ENCODE measurements at places on chromosomes 2 and 18. TPM values are rescaled to one million over a fixed set of nuclear protein-coding genes. Genes with fewer than 3 reads are reported as not detected.

DNA sequence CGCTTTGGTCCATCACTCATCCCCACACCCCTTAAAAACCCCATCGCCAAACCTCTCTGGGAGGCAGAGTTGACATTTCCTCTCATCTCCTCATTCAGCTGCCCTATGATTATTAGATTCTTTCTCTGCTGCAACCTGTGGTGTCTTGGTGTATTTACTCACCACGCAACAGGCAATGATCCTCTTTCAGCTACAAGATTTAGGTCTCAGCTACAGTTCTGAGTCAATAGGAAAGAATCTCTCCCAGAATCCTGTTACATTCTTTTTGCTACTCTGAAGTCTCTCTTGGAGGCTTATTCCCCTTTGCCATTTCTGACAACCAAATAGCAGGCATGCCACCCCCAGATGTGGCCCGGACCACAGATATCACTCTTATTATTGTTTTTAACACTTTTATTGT lies 468.3 kb upstream of the GYPC start:
- DNase-seq, result no peak

GRCh38 chr2:69992310-69993047 lies 31.0 kb upstream of the ASPRV1 start:
- DNase-seq, result no peak

- DNase-seq, result no peak
Observed at GRCh38 chr2:186544255-186544675, 45.6 kb upstream of the ITGAV start.

DNA sequence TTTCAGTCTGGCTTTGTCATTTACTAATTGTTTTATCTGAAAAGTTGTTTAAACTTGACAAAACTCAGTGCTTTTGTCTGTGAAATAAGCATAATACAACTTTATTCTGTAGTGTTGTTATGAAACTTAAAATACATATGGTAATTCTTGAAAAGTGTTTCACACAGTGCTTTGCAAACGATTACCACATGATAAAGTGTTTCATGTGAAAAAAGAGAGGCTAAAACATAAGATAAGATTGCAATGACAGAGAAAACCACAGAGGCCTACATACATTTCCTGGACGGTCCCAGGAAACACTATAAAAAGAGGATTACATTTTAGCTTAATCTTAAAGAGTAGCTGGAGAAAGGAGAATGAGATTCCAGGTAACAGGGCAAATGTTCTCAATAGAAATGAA lies 1934.6 kb upstream of the LRRTM1 start:
- DNase-seq, result no peak

GRCh38 chr2:156600196-156600595 lies 164.0 kb downstream of the GPD2 start:
- no peak for DNase-seq

- no peak for DNase-seq
Observed at GRCh38 chr18:47317824-47318508, 66.5 kb upstream of the SKOR2 start.

- no peak for DNase-seq
Observed at GRCh38 chr2:62287282-62287681, 91.4 kb downstream of the B3GNT2 start.

DNA sequence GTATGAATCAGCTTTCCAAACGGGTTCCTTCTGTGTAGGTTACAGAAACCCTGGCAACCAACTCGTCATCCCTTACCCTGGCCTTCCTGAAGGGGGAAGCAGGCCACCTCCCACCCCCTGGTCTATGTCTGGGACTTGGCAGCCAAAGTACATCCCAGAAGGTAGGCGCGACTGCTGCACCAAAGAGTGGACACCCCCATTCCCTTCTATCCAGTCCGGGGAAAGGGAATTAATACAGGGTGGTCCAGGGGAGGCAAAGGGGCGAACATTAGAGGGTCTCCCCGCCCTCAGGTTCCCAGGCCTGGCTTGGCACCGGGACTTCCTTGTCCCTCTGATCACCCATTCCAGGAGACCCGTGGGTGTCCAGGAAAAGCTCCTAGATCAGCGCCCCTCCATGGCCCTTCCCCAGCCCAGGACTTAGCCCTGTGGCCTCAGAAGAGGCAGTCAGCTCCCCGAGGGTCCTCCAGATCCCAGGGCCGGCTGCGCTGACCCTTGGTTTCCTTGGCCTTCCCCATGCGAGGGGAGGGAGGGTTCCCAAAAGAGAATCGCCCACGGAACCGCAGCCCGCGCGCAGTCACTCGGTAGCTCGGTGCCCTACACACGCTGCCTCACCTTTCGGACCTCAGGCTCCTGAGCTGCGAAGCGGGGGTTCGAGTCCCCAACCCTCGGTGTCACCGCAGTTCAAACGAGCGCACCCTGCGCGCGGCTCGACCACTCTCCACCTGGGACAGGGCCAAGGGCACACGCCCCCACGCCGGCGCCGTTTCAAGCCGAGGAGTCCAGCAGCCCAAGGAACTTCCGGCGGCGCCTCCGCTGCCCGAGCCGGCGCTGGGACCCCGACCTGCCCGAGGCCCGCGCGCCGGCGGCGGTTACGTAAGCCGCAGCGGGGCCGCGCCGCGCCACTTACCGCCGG lies at the start of gene PER2:
PER2 (minus strand) TSS at position 874 of the 913 bp plus-strand sequence. CDS start 10,674 bp downstream, outside the sequence.
- DNase-seq, result peak; percentile 30

DNA sequence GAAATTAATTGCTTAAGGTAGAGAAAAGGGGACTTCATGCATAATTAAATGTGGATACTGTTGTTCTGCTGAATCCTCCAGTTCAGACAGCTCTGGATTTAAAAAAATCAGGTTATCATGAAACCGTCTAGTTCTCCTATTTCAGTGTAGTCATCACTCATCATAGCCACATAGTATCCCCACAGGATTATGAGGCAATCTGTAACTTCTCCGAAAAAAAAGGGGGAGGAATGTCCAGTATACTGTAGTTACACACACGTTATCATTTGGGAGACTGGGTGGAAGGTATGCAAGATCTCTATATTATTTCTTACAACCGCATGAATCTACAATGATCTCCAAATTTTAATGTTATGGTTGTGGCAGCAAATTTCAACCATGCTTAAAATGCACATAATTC lies 114.0 kb downstream of the HIBCH start:
- no peak for DNase-seq

GRCh38 chr2:138979131-138979785 lies 199.1 kb upstream of the NXPH2 start:
- no peak for DNase-seq

DNA sequence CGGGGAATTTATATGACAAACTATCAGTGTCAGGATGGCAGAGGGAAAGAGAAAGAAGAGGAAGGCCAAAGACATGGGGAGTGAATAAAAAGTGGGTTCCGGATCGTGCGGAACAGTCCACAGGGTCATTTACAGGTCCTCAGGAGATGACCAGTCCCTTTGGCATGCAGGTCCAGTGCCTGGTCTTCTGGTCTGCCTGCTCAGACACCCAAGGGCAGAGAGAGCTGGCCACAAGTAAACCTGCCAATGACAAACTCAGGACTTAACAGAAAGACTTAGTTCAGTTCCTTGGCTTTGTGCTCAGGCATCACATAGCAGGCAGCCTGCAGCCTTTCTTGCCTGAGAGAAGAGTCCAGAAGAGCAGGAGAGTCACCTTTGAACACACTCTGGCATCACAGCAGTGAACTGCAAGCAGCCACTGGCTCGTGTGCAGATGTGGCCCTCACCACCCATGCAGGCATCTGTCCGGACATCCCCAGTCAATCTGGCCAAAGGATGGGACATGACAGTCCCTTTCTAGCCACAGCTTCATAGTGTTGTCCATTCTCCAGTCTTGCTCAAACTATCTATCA lies 14.0 kb downstream of the TMEM127 start:
- no peak for DNase-seq

DNA sequence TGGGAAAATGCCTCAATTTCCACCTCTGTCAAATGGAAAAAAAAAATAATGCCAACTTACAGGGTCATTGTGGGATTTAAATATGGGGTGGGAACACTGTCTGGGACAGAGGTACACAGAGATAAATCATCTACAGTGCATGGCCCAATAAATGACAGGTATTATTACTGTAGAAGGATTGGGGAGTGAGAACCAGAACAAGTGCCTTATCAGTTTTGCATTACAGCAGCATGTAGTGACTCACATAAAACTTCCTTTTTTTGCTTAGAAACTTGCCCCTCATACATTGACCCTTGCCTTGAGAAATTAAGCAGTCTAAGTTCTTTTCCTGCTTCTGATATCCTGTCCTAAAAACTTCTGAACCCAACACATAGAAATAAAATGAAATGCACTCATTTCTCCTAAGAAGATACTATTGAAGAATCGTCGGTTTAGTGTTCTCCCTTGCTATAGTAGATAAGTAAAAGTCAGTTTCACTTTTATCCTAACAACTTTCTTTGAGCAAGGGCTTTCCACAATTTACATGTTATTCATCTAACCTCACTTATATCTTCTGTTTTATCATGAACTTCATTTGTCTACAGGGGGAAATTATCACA lies 121.0 kb upstream of the HAAO start:
- DNase-seq, result no peak

MC2R gene
- not detected for total RNA-seq

HOXD12 gene
- not detected for total RNA-seq

EPB41L3 gene
- 0.25 TPM for total RNA-seq

APOB gene
- total RNA-seq, result 0.82 TPM

LRRFIP1 gene
- total RNA-seq, result 203 TPM

POMC gene
- 5.6 TPM for total RNA-seq
